Dermis blood vessel endothelial cell (primary cell): ENCODE measurements at places on chromosomes 6 and 20. TPM values are rescaled to one million over a fixed set of nuclear protein-coding genes. Genes with fewer than 3 reads are reported as not detected.

- DNase-seq = no peak
Observed at GRCh38 chr6:130676077-130676772, 151.0 kb upstream of the SMLR1 start.

DNA sequence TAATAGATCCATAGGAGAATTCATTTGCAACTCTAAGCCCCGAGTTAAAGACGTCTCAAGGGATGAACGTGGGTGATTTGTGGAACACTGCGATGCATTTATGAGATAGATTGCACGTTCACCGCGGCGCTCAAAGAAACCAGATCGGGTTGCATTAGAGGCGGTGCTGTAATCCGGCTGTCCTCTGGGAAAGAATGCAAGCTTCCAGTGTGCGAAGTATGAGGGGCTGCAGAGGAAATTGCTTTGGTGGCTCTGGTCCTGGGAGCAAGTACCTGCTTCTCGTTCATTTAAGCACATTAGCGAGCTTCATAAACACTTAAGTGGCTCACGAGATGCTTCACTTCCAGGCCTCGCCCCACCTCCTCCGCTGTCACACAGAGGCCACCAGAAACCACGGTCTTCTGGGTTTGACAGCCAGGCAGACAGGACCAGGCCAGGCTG, 182.3 kb downstream of the CDH4 start:
- no peak for DNase-seq

- DNase-seq = no peak
Observed at GRCh38 chr6:46104209-46104608, 25.6 kb upstream of the ENPP4 start.

DNA sequence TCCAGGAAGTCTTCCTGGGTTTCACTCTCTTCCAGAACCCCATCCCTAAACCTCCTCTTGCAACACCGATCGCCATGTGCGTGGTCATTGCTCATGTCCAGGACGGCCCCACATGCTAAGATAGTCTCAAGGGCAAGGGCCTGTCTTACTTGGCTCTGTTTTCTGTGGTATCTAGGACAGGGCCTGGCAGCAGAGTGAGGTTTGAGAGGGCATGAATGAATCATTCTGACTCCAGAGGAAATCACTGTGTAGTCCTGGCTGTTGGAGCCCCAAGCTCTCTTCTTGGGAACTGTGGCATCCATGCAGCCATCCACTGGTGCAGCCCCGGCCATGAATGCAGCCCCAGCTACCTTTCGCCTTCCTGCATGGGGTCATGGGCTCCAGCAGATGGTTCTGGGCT, 12.4 kb downstream of the SIRPA start:
- DNase-seq = no peak

GRCh38 chr6:135195522-135195921, 14.4 kb downstream of the MYB start:
- DNase-seq = no peak

DNA sequence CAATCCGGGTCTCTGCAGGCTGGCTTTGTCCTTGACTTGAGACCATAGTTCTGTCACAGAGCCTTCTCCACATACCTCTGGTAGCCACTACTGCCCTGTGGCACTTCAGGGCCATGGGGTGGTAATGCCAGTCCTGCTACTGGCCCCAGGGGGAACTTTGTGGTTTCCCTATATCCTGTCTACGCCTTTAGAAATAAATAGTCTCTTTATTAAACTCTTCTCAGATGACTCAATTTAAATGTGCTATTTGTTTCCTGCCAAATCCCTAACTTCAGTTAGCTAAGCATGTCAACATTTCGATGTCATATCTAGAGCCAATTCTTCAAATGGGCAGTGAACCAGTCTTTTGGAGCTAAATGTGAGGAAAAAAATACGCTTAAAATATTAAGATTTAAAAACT, 60.1 kb downstream of the SEL1L2 start:
- no peak for DNase-seq

DNA sequence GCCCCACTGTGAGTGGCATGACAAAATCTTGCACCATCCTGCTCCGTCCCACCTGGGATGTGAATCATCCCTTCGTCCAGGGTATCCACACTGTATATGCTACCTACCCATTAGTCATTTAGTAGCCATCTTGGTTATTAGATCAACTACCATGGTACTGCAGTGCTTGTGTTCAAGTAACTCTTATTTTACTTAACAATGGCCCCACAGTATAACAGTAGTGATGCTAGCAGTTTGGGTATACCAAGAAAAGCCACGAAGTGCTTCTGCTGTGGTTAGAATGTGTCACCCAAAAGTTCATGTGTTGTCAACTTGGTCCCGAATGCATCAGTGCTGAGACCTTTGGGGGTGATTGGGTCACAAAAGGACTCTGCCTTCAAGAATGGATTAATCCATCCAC, 11.7 kb downstream of the OSER1 start:
- DNase-seq = no peak

GRCh38 chr6:133623065-133623464, 265.8 kb upstream of the TCF21 start:
- DNase-seq = no peak

DNA sequence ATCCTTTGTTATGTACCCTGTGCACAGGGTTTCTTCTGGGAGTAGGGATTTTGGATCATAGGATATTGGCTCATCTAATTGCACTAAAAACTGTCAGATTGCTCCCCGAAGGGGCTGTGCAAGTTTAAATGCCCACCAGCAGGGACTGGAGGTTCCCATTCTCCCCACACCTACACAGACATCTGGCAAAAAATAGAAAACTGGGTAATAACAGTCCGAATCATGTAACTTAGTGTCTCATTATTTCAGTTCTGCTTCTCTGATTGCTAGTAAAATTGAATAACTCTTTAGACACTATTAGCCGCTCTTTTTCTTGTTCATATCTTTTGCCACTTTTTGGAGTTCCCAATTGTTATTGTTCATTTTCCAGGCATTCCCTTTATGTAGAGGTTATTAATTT, 5.3 kb downstream of the PSMF1 start:
- DNase-seq = no peak

DNA sequence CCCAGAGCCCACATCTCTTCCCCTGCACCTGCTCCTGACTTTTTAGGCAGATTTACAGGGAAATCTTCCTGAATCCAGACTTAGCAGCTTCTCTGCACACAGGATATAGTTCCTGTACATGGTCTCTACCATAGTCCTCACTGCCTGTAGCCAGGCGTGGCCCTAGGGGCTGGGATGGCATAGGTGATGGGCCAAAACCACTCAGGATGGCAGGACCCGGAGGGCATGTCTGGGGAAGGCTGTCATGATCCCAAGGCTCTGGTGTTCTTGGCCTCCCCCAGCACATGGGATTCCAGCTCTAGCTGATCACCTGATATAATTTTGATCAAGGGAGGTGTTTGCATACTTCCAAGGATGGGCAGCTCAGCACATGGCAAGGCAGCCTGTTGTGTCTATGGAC, 58.0 kb downstream of the TOX2 start:
- no peak for DNase-seq

GRCh38 chr20:46827718-46828458, 66.8 kb upstream of the EYA2 start:
- DNase-seq = no peak

DNA sequence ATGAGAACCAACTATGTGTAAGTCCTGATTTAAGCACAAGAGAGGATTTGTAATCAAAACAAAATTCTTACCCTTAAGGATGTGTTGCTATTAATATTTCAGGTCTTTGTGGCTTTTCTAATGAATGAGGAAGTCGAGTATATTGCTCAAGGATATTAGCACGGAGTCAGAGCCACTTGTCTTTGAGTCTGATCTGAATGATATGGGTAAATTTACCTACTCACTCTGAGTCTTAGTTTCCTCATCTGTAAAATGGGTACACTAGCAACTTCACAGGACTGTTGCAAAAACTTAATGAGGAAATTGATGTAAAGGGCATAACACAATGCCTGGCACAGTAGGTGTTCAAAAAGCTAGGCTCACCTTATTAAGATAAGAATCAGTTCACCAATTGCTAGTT, 30.0 kb upstream of the QKI start:
- no peak for DNase-seq

- no peak for DNase-seq
Observed at GRCh38 chr6:137870308-137870644, 3.2 kb downstream of the TNFAIP3 start.

FERMT1 gene
- under 0.01 and 0.28 TPM in 2 replicates for total RNA-seq

SLC17A4 gene
- not detected in 2 replicates for total RNA-seq

IL17A gene
- total RNA-seq = not detected in 2 replicates

HMGCLL1 gene
- not detected in 2 replicates for total RNA-seq

TMEM14A gene
- 20.4 and 22.9 TPM in 2 replicates for total RNA-seq
